ENCODE measurements at places on chromosomes 4 and X.

- no peak for DNase-seq
Measured at GRCh38 chr4:56773346-56773745, 48.2 kb downstream of the SPINK2 start.

- DNase-seq = no peak
Measured at GRCh38 chr4:185502386-185502785, 30.9 kb upstream of the CCDC110 start.

DNA sequence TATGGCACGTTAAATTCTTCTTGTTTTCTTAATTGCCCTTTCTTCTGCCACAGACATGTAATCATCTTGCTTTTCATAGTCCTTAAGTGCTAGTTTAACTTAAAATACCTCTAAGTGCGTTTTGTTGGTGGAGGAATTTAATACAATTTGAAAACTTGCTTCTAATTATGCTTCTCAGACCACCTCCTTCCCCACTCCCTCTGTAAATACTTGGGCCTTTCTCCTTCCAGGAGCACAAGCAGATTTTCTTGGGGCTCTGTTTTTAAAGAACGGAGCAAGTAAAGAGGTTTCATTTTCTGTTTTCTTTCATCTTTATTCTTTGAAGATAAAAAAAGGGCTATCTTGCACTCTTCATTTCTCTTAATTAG, 559 bp upstream of the PCDH18 start:
- no peak for DNase-seq

- DNase-seq = peak; percentile 91
Measured at GRCh38 chrX:72131317-72132294, at the start of gene RTL5. Gene RTL5 (minus strand): TSS chrX:72131915.

GRCh38 chr4:143089291-143089690, 95.4 kb upstream of the USP38 start:
- no peak for DNase-seq

DNA sequence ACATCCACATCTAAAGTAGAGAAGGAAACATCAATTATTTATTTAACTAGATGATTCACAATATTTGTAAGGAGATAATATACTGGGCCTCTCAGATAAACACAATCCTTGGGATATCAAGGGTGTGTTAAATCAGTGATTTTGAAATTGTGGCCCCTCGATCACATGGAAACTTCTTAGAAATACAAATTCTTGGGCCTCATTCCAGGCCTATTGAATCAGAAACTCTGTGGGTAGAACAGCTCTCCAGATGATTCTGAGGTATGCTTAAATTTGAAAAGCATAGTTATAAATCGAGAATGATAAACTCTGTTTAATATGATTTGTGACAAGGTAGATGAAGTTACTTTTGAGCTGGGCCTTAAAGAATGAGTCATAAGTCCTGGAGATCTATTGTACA, 64.3 kb upstream of the GPR174 start:
- DNase-seq = no peak

- DNase-seq = no peak
Measured at GRCh38 chrX:108267557-108267956, 170.7 kb downstream of the COL4A6 start.

DNA sequence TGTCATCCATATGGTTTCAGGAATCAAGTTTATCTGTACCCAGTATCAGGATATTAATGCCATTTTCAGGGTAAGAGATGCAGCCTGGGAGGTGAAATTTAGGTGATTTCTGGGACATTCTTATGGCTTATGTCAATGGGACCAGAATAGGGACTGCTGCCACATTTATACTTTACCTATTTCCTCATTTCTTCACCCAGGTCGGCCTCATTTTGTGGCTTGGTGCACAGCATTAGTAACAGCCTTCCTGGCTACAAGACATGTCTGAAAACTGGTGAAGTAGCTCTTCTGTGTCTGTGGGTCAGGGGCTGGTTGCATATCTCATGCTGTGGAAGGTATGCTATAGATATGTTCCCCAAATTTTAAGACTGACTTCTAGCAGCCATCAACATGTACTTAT, 284.8 kb downstream of the AFF2 start:
- no peak for DNase-seq

DNA sequence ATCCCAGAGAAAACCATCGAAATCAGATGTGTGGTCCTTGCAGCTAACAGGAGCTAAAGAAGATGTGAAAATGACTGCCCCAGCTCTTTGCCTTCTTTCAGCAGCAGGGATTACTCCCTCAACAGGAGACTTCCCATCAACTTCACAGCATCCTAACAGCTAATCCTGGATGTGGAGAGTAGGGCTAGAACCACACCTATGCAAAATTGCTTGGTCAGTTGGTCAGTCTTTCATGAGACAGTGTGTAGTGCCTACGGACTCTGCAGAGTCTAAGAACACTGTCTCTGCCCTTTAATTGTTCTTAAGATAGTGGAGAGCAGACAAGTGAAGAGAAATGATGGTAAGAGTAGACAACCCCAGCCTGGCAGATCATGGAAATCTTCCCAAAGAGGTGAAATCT, 133.5 kb downstream of the COL4A6 start:
- no peak for DNase-seq

DNA sequence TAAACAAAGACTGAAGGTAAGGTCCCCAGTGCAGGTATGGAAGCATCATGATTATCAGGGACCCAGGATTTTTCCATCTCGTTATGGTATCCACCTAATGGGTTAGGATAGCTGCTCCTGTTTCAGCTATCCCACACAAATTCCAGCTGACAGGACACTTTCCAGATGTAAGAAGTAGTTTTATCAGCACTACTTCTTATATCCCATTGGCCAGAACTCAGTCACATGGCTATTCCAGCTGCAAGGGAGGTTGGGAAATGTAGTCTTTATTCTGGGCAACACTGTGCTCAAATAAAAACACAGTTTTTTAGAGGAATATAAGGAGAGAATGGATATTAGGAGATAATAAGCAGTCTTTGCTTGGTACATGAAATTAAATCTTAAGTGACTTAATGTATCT, 96.7 kb downstream of the SRPX start:
- no peak for DNase-seq

DNA sequence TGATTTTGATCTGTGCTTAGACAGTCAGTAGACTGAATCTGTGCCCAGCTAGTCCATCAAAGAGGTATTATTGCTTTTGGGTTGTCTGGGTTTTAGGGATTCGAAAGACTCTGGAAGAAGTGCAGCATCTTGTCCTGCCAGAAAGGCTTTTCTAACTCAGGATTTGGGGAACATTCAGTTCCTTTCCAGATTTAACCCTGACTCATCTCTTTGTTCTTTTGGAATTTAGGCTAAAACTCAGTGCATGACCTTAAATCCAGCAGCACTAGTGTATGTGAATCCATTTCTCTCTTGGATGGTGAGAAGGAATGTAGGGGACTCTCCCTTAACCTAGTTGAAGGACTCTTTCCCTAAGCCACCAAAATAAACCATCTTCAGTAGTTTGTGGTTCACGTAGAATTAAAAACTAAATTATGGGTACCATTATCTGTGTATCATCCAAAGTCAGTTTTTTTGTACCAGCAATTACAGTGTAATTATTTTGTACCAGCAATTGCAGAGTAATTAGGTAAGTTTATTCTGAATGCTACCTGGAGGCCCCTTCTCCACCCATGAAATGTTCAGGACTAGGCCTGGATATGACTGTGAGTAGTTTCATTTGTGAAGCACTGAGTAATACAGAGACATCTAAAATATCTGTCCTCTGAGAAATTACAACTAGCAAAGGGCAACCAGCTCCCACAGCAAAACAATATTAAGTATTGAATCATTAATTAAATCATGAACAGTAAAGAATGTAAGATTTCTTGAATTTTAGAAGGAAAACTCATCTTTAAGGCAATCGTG, 384.0 kb downstream of the TMA16 start:
- no peak for DNase-seq

DNA sequence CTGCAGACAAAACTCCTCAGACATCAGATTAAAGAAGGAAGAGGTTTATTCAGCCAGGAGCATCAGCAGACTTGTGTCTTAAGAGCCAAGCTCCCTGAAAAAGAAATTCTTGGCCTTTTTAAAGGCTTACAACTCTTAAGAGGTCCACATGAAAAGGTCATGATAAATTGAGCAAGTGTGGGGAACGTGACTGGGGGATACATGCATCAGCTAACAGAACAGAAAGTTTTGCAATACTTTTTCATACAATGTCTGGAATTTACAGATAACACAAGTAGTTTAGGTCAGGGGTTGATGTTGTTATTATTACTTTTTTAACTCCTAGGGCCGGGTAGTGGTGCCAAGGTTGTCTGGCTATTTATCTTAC, 55.6 kb upstream of the RBMX start:
- no peak for DNase-seq

DNA sequence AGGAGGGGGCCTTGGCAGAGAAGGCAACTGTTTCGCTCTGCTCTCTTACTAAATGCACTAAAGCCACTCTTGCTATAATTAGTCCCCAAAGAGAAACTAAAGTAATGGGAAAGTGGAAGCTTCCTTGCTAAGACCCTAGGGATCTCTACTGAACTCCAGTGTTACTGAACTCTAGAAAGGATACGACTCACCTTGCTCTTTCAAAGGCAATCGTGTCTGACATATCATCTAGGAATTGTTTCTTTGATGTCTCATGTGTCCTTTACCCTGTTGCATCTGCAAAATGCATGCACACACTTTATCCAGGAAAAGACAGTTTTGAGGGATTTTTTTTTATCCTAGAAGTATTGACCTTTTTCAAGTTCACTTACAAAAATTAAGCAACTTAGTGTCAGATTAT, 148.1 kb upstream of the FAM9B start:
- no peak for DNase-seq

DNA sequence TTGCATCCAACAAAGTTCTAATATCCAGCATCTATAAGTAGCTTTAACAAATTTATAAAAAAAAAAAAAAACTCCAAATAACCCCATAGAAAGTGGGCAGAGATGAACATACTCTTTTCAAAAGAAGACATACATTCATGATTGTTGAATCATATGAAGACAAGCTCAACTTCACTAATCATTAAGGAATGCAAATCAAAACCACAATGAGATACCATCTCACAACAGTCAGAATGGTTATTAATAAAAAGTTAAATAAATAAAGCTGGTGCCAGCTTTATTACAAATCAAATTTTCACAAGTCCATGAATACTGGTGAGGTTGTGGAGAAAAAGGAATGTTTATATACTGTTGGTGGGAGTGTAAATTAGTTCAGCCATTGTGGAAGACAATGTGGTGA, 592.0 kb downstream of the IQCM start:
- DNase-seq = no peak

DNA sequence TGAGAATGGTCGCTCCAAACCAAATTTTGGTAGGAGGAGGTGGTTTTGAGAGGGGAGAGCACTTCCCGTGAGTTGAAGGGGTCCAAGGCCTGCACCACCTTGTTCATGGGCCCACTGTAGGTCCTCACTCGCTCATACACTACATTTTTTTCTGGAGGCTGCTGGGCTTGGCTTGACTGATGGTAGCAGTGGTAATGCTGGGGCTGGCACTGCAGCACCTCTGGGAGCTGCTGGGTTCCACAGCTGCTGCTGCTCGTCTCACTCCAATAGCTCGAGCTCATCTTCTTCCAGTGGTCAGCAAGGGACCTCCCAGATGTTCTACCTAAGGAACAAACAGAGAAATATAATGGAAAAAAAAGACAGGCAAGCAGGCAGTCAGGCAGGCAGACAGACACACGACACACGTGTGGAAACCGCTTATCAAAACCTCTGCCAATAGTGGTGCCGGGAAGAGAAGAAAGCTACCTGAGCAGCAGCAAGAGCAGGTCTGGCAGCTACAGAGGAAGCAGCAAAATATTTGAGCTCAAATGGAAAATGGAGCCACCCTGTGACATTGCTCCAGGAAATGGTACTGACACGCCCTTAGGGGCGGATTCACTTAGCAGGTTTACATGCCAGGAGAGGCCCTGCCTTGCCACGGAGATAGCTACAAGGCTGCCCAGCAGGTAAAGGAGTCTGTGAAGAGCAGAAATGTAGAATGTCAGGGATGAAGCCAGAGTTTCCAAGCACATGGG, at the start of gene POF1B:
Gene POF1B, minus strand, starts transcription at position 492 of the 734 bp plus-strand sequence. Its CDS starts 211 bp downstream, at position 281.
- DNase-seq = peak; percentile 69

- DNase-seq = peak; percentile 75
Measured at GRCh38 chr4:99633772-99634171, 23.9 kb downstream of the C4orf54 start.

- DNase-seq = no peak
Measured at GRCh38 chrX:104018126-104018525, 4.6 kb upstream of the H2BW1 start.

- DNase-seq = no peak
Measured at GRCh38 chrX:69127466-69127865, 37.8 kb downstream of the PJA1 start.

GRCh38 chr4:43136752-43137151, 244.2 kb downstream of the GRXCR1 start:
- DNase-seq = no peak

DNA sequence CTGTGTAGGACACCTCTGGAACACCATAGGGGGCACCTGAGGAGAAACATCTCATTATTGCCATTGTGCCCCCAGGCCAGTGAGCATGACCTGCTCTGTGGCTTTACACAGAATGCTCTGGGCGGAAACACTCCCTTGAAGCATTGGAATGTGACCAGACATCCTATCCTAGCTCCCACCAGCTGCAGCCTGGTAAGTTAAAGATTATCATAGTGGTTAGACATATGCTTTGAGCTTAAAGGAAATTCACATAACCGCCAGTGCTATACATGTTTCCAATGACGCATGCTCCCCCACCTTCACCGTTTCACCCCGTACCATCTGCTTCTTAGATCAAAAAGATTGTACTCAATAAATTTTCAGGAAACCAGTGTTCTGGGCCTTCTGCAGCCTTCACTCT, 217.7 kb upstream of the CENPE start:
- DNase-seq = no peak

DNA sequence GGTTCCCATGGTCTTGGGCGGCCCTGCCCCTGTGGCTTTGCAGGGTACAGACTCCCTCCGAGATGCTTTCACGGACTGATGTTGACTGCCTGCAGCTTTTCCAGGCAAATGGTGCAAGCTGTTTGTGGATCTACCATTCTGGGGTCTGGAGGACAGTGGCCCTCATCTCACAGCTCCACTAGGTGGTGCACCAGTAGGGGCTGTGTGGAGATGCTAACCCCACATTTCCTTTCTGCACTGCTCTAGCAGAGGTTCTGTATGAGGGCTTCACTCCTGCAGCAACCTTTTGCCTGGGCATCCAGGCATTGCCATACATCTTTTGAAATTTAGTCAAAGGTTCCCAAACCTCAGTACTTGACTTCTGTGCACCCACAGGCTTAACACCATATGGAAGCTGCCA, 176.1 kb downstream of the DCAF12L1 start:
- DNase-seq = no peak

DNA sequence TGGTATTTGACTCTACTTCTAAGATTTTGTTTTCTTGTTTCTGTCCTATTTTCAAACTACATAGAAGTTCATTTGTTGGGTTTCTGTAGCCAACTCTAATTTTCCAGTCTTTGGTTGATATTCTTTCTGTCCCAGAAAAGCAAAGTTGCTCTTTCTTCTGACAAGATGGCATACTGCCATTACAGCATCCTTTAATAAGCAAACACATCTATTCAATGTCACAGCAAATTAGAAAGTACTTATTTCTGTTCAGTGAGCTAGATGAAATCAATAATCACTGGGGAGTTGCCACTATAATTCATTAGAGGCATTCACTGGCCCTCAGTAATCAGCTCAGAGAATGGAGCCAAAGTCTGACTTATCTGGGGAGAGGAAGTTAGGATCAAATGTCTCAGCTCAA, 1258.0 kb upstream of the IGFBP7 start:
- no peak for DNase-seq

Data from DMS153 (cell line).